ENCODE measurements at places on chromosomes 16 and 17.

GRCh38 chr17:16991349-16992009 lies 19.6 kb upstream of the TNFRSF13B start:
- DNase-seq = peak; percentile 34

DNA sequence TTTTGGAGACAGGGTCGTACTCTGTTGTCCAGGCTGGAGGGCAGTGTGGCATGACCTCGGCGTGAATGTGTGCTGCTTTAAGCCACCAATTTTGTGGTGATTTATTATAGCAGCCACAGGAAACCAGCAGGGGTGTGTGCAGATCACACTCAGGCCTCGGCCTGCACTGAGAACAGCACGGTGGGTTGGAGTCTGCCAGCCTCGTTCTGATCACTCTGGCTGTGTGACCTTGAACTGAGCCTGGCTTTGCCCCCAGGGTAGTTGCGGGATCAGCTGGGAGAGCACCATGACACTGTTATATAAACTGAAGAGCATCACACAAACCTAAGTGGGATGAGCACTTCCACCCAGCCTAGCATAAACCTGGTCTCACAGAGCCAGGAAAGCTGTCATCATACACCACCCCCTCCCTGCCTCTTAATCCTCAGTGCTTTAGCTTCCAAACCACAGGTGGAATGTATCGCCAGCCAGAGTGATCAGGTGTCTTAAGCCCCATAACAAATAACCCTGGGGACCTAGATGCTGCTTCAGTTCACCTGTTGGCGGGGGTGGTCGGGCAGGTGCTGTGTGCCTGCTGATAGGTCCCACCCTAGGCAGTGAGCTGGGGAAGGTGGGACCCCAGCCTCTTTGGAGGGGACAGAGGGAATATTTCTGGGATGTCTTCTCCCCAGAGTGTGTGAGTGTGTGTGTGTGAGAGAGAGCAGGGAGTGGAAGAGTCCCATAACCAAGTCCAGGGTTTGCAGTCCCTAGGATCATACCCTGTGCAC lies 28.6 kb upstream of the NDRG4 start:
- DNase-seq = no peak

- no peak for DNase-seq
Observed at GRCh38 chr17:77164483-77165091, 23.8 kb downstream of the SEC14L1 start.

DNA sequence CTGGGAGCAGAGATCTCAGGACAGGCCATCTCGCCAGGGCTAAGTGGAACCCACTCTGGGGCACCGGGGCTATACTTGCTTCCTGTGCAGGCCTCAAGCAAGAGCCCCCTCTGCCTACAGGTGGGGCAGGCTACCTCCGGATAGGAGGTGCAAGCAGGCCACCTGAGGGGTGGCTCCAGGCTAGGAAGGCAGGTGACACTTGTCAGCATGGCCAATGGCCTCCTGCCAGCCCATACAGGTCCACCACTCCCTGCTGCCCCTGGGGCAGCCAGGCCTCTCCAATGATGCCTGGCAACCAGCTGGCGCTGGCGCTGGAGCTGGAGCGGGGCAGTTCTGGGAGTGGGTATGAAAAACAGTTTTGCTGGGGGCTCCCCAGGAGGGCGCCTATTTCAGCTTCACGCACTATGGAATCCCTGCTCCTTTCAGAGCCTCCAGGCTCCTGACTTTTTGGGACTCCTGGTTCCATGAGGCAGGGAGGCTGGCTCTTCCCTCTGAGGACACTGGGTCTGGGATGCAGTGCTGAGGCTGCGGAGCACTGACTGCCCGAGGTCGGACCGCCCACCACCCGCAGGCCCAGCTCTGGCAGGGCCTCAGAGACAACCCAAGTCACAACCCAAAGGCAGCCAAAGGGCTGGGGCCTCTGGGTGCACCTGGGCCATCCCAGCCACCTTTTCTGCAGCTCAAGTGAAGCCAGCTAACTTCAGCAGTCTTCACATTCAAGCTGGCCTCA lies 8.4 kb upstream of the SREBF1 start:
- DNase-seq = no peak

GRCh38 chr17:37259030-37259735 lies 116.6 kb upstream of the C17orf78 start:
- DNase-seq = no peak

DNA sequence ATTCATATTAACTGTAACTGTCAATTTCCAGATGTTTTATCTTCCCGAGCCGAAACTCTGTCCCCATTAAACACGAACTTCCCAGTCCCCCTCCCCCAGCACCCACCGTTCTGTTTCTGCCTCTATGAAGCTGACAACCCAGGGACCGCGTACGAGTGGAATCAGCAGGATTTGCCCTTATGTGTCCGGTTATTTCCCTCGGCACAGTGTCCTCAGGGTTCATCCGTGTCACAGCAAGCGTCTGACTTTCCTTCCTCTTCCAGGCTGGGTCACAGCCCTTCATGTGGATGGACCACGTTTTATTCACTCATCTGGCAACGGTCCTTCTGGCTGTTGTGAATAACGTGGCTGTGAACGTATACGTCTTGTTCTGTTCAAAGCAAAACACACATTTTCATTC lies 31.3 kb downstream of the METRNL start:
- DNase-seq = no peak

DNA sequence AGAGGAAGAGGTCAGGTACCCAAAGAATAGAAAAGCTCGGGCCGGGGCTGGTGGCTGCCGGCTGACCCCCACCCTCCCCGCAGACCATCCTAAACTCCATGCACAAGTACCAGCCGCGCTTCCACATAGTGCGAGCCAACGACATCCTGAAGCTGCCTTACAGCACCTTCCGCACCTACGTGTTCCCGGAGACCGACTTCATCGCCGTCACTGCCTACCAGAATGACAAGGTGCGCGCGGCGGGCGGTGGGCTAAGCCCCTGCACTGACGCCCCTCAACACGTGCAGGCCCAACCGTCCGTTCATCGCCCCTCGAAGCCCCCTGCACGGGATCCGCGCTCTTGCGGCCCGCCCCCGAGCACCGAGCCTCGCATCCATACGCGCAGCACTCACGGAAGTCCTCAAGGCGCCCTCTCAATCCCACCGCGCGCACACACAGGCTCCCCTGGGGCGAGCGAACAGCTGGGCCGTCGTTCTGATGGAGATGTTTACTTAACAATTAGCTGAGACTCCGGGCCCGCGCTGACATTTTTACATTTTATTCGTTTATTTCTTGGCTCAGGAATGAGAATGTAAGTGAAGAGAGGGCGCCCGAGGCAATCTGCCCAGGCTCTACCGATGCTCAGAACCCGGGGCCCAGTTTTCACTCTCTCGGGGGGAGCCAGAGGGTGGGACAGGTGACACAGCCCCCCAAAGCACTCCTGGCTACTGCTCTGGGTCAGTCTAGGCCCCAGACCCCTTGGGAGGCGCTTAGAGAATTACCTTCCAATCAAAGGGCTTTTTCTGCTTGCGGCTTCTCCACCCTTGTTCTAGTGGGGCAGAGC lies 3.5 kb downstream of the TBX2 start:
- DNase-seq = no peak

DNA sequence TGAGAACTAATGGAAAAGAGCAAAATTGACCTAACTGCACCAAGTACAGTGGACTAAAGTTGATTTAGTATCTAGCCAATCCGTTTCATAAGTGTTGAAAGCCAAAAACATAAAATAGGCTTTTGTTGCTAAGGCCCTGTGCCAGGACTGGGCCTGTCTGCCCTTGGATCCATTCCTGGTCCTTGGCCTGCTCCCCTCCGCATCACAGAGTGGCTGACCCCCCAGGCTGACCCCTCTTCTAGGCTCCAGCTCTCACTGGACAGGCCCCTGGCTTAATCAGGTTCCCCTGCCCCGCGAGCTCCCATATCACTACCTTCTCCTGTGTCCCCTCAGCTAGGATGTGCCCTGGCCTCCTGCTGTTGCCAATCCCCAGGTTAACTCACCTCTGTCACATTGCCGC lies 313.6 kb upstream of the MYOCD start:
- no peak for DNase-seq

DNA sequence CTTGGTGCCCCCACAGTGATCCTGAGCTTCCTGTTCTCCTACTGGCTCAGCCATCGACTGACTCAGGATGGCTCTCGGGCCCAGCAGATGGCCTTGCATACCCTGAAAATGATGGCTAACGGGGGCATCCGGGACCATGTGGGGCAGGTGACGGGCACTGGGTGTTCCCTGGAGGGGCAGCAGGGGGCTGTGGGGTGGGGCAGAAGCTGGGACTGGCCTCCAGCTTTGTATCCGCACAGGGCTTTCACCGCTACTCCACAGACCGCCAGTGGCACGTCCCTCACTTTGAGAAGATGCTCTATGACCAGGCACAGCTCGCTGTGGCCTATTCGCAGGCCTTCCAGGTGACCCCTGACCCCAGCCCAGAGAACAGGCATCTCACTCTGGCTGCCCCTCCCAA lies 3.0 kb downstream of the SPATA20 start:
- DNase-seq = no peak

- no peak for DNase-seq
Observed at GRCh38 chr17:14201021-14201987, 35.4 kb downstream of the CDRT15 start.

DNA sequence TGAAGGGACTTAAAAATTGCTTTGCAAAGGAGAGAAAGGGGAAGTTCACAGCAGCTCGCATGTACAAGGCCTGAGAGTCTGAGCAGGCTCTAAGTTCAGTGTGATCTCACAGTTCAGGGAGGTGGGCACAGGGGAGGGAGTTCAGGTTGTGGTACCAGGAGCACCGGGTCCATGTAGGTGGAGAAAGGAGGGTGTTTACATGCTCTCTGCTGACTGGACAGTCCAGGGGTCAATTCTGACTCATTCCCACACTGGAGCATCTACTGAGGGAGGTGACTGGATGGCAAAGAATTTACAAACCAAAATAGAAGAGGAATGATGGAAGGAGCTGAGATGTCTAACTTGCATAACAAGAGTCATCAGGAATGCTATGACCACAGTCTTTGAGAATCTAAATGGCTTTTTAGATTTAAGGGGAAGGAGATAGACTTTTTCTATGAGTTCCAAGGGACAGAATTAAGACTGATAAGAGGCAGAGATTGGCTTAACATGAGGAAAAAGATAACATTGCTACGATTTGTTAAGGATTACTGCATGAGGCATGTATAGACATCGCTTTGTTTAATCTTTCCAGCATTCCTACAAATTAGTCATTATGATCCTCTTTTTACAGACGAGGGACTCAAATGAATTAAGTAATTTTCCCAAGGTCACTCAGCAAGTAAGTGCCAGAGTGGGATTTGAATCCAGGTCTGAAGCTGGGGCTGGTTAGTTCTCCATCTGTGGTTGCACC lies 29.9 kb downstream of the MIS12 start:
- peak; percentile 81 for DNase-seq

DNA sequence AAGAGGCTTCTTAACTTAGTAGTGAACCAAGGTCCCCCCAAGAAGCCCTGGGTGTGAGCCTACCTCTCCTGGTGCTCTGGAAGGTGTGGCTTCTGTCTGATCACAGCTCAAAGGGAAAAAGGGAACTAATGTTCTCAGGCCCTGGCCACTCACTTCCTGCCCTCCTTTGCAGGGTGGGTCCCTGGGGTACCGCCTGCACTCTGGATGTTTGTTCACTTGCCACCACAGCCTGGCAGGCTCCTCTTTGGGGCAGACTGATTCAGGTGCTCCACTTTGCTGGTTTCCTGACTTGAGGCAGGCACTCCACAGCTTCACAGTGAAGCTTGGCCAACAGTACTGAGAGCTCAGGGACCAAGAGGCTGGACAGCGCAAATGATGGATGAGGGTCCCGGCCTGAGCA lies 5.9 kb upstream of the MYO15A start:
- DNase-seq = no peak

- no peak for DNase-seq
Observed at GRCh38 chr17:76989519-76989918, 121.3 kb downstream of the MGAT5B start.

GRCh38 chr16:86134802-86135461 lies 236.0 kb downstream of the IRF8 start:
- DNase-seq = no peak

GRCh38 chr17:65774787-65775186 lies 213.3 kb upstream of the AXIN2 start:
- no peak for DNase-seq

- peak; percentile 75 for DNase-seq
Observed at GRCh38 chr16:68802190-68802589, 41.1 kb upstream of the TANGO6 start.

DNA sequence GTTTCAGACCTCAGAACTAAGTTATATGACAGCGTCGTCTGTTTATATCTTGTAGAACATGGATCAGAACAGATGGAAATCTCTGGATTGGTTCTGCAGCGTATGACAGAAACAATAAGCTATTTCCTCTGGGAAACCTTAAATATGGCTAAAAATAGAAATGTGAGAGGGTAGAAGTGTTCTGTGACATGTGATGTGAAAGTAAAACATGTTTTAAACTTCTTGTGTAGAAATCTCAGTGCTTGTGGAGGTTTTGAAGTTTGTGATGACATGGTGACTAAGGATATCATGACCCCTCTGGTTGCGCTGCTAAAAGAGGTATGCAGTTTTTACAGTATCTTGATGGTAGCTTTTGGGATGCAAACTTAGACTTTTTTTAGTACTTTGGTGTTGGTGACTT lies 2.8 kb downstream of the HEATR3 start:
- no peak for DNase-seq

- DNase-seq = peak; percentile 25
Observed at GRCh38 chr17:7956228-7956965, 24.4 kb downstream of the CNTROB start.

GRCh38 chr16:73052576-73052975 lies 4.6 kb upstream of the ZFHX3 start:
- no peak for DNase-seq

GRCh38 chr16:4376126-4376892 lies 4.7 kb downstream of the VASN start:
- no peak for DNase-seq

GRCh38 chr17:75854881-75855309 lies 240 bp downstream of the WBP2 start:
- DNase-seq = no peak

GRCh38 chr17:1179818-1180742 lies at the start of gene ABR:
TSS of gene ABR (minus strand) at chr17:1179981. CDS start at chr17:1179727, 254 bp downstream.
- DNase-seq = no peak

DNA sequence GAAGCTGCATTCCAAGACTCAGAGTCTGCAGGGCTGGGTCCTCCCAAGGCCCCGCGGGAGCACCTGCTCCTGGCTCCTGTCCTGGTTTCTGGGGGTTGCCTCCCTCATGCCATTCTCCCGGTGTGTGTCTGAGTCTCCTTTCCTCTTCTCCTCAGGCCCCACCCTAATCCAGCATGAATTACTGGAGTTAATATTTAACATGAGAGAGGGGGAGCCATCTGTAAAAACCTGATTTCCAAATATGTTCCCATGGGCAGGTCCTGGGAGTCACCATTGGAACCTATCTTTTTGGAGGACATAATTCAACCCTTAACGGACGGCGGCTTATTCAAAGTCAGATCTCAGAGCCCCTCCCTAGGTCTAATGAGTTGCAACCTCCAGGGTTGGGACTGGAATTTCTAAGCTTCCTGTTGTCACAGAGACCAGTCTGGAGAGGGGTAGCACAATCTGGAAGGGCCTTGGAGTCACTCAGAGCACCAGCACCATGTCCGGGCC lies 5.4 kb downstream of the C17orf99 start:
- DNase-seq = peak; percentile 20

- no peak for DNase-seq
Observed at GRCh38 chr16:56419740-56420548, 5.4 kb downstream of the AMFR start.
